ENCODE measurements at places on chromosomes 3 and 15.

- DNase-seq: no peak
Measured at GRCh38 chr3:13353506-13353905, 66.6 kb downstream of the NUP210 start.

DNA sequence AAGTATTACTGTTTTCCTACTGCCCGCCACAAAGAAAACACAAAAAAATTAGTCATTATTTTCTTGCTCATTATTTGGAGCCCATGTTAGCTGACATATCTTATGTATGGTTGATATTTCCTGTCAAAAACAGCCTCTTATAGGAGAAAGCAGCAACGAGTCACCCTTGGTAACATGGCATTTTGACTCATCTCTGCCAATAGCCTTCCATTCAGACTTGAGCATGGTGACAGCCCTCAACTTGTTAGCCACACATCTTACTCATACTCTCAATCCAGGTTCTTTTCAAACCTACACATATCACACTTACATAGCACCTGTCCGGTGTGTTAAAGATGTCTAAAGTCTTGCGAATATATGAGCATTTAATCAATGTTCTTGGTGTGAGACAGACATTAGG, 109.4 kb upstream of the SAMMSON start:
- no peak for DNase-seq

DNA sequence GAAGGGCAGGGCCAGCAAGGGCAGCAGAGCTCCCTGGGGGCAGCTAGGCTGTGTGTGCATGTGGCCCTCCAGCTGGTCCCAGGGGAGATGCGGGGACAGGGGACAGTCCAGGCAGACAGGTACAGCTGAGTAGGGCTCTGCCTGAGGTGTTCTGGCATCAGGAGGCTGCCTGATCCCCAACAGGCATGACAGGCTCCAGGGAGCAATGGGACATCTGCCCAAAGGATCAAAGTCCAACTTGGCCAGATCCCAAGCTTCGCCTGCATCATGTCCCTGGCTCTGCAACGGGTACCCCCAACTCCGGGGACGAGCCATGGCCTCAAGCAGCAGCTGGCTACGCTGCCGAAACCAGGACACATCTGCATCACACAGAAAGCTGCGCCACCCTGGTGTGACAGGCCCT, 21.8 kb downstream of the ATRIP start:
- DNase-seq: no peak

DNA sequence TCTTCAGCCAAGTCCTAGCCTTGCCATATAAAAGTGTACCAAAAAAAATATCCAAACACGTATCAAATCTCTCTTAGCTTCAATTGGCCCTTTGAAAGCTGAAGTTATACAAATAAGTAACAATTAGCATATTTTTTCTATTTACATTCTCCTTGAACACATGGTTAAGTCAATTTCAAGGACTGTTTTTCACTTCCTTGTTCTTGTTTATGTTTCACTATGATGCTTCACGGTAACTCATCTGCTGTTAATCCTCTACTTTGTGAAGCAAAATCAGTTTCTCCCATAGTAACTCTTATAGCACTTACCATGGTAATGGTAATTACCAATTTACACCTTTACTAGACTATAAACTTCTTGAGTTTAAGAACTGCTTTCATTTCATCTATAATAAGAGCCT, 10.6 kb upstream of the SPRED1 start:
- no peak for DNase-seq

DNA sequence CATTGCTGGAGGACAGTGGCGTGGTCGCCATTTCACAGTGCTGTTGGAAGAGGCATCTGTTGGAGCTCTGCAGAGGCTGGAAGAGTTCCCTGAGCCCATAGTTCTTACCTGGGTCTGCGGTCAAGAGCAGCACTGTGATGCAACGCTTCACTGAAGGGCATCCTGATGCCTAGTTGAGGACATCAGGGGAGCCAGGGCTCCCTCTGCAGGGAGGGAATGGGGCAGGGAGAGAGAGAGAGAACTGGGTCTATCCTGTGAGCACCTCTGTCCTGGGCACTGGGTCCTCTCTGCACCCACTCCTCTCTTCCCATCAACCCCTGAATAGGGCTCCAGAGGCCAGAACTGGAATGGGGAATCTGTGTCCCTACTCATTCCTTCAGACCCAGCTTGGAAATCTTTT, 23.9 kb upstream of the MOBP start:
- no peak for DNase-seq
